ENCODE measurements at places on chromosomes 2 and 18.

DNA sequence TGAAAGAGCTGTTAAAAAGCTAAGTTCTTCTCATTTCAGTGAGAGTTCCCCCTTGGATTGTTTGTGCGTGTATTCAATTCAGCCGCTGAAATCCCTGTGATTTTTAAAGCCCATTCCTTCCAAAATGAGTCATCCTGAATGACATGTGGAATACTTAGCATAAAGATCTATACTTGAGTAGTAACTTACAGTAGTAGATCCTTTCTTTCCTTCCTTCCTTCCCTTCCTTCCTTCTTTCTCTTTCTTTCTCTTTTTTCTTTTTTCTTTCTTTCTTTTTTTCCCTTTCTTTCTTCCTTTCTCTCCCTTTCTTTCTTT, 18.2 kb upstream of the SOX11 start:
- peak; percentile 12 for DNase-seq

GRCh38 chr2:238004077-238004830, 37.4 kb downstream of the UBE2F start:
- DNase-seq, result no peak

- no peak for DNase-seq
These were observed 392.4 kb downstream of the TNS1 start for GRCh38 chr2:217610401-217610814.

- DNase-seq, result no peak
These were observed 43.0 kb downstream of the NDUFAF7 start for GRCh38 chr2:37274359-37274965.

DNA sequence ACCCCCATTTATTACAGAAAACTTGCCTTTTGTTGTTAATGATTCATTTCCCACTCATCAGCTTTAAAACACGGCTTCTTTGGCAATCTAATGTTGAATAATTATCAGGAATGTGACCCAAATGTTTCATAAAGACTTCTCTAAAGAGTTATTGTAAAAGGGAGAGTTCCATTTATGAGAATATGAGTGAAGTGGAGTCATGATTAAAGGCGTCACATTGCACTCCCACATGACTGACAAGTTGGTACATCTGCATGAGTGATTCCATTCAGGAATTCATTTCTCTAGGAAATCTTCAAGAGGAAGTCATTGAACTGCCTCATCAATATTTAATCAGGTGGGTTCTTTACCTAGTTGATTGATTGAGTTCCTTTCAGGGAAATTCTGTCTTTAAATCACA, 184.8 kb downstream of the LNPK start:
- no peak for DNase-seq

GRCh38 chr2:37689751-37690150, 18.3 kb upstream of the CDC42EP3 start:
- DNase-seq, result no peak

GRCh38 chr18:67893916-67894315, 377.4 kb upstream of the DSEL start:
- no peak for DNase-seq

DNA sequence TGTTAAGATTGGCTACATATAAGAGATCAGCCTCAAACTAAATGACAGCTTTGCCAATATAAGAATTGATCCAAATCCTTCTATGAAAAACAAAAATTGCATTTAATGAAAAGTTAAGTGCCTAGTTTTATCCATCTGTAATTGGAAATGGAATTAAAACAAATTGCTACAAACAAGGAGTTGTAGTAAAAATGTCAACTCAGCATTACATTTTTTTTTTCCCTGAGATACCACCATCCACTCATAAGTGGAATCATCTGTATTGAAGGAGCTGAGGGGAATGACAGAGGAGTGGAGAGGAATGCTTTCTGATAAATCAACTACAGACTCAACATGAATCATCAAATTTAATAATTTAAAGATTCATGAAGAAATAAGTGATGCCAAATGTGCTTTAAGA, 601.8 kb downstream of the TMEM182 start:
- no peak for DNase-seq

DNA sequence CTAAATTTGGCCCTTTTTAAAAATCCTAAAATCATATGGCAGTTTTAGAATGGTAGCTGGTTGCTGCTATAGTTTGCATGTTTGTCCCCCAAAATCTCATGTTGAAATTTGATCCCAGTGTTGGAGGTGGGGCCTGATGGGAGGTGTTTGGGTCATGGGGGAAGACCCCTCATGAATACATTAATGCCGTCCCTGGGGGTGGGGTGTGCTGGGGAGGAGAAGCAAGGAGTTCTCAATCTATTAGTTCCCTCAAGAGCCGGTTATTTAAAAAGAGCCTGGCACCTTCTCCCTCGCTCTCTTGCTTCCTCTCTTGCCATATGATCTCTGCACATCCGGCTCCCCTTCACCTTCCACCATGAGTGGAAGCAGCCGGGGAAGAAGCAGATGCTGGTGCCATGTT, 20.8 kb downstream of the GPATCH11 start:
- no peak for DNase-seq

GRCh38 chr2:111990856-111991255, 64.2 kb upstream of the TMEM87B start:
- DNase-seq, result no peak

DNA sequence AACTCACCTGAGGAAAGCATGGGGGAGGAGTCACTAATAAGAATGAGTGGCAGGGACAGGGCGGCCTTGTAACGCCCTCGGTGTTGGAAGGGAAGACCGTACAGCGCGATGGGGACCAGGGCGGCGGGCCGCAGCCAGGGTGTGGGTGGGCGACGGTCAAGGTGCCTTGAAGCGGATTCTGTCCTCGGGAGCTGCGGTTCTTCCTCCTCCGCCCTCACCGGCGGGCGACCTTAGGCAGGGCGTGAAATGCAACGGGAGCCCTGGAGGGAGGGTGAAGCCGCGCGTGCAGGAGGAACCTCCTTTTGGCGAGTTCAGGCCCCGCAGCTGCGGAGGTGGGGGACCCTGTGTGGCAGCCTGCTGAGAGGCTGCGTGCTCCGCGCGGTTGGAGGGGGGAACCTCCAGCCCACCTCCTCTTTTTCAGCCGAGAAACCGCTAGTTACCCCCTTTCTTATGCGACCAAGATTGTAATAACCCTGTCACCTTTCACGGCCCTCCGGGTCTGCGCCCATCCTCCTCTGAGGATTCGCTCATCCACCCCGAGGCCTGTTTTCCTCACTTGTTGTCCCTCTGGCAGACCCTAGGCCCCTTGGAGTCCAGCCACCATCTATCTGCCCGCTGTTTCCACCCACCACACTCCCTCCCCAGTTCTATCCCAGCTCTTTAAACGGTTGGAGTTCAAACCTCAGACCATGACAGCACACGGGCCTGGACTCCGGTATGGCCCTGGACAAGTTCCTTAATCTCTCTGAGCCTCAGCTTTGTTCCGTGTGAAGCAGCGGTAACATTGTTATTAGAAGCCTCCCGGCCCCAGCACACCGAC, 823 bp upstream of the RNU2-63P start:
- DNase-seq, result no peak

DNA sequence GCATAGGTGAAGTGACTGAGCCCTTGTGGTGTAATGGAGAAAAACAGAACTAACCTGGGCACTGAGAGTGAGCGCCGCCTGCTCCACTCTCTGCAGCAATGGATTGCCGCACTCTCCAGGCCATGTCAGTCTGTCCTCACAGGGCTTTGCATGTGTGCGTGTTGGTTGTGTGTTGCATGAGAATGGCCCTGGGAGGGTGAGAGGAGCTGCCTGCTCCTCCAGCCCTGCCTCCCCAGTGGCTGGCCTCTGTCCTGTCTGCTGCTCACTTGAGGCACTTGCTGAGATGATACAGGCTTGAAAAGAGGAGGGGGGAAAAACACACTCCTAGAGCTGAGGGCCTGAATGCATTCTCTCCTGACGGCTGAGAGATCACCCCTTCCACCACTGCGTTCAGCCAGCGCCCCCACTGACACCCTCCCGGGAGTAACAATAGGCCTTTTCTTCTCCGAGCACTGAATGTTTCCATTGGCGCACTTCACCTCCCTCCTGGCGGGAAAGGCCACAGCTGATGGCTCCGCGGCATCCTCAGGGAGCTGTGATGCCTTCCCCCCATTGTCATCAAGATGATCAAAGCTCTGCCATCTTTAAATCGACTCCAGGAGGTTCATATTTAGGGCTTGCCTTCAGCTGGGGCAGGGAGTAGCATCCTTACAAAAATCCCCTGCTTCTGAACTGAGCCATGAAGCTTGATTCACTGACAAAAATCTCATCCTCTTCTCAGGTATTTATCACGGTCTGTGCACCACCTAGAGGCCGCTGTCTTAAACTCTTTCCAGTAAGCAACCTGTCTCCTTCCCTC, 49.9 kb upstream of the DAPL1 start:
- peak; percentile 75 for DNase-seq

- DNase-seq, result no peak
These were observed 6.0 kb upstream of the FAM98A start for GRCh38 chr2:33605056-33605455.

- DNase-seq, result no peak
These were observed 138.9 kb downstream of the DYSF start for GRCh38 chr2:71592181-71592711.

DNA sequence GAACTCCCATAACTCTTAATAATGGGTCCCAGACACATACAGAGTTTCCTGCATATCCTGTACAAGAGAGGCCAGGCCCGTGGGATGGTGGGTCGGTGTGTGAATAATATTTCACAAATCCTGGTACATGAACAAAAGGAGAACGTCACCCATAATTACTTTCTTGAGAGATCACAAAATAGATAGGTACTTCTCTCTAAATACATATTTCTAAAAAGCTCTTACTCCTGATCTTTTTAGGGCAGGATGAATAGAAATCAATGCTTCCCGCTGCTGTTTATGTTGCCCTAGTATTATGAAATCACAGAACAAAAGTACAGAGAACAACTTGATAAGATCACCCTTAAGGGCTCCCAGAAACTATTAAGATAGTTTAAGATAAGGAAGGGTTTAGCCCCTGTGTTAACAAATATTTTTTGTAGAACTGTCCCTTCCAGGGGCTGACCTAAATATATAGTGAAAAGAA, 5.4 kb downstream of the IRS1 start:
- DNase-seq, result no peak

DNA sequence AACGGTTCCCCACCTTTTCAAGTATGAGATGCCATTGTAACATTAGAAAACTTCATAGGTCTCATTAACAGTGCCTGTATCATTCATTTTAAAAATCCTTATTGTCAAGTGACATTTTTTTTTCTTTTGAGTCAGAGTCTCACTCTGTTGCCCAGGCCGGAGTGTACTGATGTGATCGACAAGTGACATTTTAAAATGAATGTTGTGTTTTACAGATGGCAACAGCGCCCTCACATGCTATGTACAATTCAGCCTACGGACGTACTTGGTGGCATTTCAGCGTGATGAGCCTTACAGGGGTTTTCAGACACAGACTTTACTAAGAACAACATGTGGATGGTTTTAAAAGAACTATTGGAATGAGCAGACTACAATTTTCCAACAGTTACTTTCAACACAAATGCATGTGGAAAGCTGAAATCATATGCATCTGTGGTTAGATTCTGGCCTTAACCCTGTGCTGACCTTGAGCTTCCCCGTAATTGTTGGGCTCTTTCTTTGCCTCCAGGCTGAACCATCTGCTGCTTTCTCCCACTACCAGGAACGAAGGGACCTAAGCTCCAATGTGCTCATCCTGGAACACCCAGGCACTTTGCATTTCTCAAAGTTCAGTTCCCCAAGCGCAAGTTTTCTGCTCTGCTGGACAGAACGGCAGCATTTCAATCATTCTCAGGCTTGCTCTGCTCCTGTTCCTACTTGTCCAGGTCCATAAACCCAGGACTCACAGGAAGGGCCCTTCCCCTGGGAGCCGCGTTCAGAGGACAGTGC, 119.9 kb upstream of the NDUFV2 start:
- DNase-seq, result peak; percentile 53

- DNase-seq, result no peak
These were observed 48.6 kb downstream of the PLB1 start for GRCh38 chr2:28544405-28544921.

GRCh38 chr2:227848586-227848985, 22.8 kb upstream of the DAW1 start:
- no peak for DNase-seq

DNA sequence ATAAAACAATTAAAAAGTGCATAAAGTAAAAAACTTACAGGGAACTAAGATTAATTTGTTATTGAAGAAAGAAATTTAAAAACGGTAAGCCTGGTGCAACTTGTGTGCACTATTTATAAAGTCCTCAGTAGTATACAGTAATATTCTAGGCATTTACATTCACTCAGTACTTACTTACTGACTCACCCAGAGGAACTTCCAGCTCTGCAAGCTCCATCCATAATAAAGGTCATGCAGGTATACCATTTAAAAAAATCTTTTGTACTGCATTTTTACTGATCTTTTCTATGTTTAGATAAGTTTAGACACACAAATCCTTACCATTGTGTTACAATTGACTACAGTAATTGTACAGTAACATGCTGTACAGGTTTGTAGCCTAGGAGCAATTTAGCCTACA, 51.5 kb upstream of the NXPH2 start:
- DNase-seq, result no peak

DNA sequence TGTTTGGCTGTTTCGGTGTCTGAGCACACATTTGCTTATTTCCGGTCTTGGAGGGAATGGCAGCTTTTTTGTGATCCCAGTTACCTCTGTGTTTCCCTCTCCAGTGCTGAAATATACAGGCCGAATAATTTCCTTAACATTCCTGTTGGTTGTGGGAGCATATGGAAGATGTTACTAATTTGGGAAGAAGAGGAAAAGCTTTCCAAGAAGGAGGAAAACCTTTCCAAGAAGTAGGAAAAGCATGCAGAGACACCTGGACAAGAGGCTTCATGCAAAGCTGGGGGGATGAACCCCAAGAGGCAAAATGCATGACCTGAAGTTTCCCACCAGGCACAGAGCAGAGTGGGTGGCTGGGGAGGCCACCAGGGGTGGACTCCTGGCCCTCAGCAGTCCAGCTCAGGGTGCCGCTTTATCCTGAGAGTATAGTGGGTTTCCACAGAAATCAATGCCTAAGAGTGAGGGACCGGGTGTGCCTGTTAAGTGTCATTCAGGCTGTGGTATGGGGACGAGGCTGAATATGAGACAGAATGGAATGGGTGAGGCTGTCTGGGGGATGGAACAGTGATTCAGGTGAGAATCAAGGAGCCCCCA, 25.5 kb upstream of the GNAL start:
- DNase-seq, result no peak

DNA sequence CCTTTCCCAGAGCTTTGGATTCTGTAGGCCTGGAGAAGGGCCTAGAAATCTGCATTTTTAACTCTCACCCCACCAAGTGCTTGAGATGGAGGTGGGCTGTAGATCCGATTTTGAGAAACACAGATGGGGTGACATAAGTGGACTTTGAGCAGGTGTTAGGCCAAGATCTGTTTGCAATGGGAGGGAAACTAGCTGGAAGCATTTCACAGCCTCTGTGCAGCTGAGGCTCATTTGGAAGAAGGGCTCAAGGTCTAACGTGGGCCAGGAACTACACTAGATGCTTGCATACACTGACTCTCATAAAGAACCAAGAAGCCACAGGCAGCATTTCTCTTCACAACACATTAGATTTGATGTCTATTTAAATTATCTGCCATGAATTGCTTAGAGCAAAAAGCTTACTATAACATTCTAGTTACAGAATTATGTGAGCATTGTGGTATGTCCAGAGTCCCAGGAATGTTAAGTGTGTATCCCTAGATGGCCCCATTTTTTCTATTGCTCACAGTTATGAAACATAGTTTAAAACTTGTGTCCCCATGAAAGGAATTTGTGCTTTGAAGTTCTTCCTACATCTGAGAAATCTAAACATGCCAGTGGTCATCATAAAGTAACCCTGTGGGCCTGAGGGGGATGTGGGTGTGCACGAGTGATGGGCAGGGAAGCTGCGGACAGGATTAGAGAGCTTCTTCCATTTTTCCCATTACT, 77.2 kb downstream of the CD28 start:
- DNase-seq, result no peak
